Natural killer cell (primary cell): ENCODE measurements at places on chromosomes 6 and 20. TPM values are rescaled to one million over a fixed set of nuclear protein-coding genes. Genes with fewer than 3 reads are reported as not detected.

The TRIM10 gene
- total RNA-seq = not detected

The SIRPB2 gene
- 1.1 TPM for total RNA-seq

The ANKRD66 gene
- total RNA-seq = not detected

The SLC32A1 gene
- not detected for total RNA-seq

The PPP1R3G gene
- total RNA-seq = 0.07 TPM

The NOTCH4 gene
- total RNA-seq = 2.7 TPM
